ENCODE measurements at places on chromosomes 6 and 20.

- no peak for DNase-seq
These were observed 31.9 kb upstream of the CDH4 start for GRCh38 chr20:61220131-61220530.

GRCh38 chr6:1322156-1322555 is 10.3 kb downstream of the FOXQ1 start:
- DNase-seq, result no peak

GRCh38 chr20:58004146-58004545 is 224.3 kb downstream of the ANKRD60 start:
- no peak for DNase-seq

GRCh38 chr6:21263531-21264287 is 329.8 kb upstream of the SOX4 start:
- no peak for DNase-seq

- DNase-seq, result no peak
These were observed 69.3 kb downstream of the EYA2 start for GRCh38 chr20:46963758-46964617.

DNA sequence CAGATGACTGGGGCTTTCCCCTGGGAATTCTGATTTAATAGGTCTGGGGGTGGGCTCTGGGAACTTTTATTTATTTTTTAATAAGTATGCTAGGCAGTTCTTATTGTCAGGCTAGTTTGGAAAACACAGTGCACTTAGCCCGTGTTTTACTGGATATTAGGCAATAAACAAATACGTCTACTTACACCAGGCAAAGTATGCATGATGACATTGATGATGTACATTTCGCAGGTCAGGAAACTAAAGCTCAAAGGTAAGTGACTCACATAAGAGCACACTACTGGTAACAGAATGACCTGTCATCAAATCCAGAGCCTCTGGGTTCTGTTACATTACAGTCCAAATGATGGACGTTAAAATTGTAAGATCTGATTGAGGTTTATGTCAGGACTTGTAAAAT is 144.4 kb upstream of the EXOC2 start:
- DNase-seq, result no peak

DNA sequence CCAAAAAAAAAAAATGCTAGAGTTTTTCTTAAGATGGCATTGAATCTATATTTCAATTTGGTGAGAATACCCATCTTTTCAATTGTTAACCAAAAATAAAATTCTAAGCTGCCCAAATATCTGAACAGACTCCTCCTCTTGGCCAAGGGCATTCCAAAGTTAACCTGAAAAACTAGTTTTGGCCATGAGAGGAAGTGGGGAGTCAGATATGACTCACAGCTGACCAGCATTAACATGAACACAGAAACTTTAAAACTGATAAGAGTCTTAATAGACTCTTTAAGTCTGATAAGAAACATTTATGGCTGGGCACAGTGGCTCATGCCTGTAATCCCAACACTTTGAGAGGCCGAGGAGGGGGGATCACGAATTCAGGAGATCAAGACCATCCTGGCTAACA is 171.3 kb downstream of the FAXC start:
- DNase-seq, result no peak

DNA sequence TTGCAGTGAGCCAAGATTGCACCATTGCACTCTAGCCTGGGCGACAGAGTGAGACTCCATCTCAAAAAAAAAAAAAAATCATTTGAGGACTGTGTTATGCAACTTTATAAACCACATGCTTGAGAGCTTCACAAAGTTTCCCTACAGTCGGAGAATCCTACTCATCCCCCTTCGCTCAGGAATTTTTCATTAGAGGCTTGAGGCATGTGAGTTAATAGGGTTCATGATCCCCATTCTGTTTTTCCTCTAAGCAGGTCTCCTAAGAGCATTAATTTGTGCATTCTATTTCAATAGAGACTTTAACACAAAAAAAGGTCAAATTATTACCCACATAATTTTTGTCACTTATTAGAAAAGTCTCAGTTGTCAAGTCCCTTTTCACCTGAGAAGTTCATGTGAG is 103.7 kb upstream of the SOX4 start:
- no peak for DNase-seq

GRCh38 chr6:31965700-31966099 is 6.2 kb downstream of the DXO start:
- no peak for DNase-seq

DNA sequence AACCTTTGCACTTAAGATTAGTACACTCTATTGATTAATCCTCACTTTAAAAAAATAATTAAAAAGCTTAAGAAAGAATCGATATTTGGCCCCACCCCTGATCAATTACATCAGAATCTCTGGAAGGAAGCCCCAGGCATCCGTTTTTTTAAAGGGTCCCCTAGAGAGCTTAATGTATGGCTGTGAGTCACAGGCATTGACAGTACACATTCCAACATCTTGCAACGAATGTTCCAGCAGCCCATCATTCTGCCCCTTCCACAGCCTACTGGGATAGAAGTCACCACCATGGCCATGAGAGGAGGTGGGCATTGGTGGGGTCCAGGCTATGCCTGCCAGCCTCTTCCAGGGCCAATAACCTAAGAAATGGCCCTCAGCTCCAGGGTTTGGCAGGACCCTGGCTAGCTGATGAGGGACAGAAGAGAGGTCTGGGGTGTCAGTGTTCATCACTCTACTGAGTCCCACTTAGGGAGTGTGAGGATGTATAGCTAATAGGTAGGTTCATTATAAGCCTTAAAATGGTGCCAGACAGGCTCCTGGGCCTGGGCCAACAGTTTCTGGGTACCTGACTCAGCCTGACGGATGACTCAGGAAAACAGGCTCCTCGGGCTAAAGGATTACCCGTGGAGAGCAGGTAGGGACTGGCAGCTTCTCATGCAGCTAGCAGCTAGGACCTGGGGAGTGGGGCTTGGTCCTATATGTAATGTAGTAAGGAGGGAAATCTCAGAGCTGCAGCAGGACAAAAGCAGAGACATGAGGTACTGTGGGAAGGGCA is 40.4 kb downstream of the MDGA1 start:
- no peak for DNase-seq

DNA sequence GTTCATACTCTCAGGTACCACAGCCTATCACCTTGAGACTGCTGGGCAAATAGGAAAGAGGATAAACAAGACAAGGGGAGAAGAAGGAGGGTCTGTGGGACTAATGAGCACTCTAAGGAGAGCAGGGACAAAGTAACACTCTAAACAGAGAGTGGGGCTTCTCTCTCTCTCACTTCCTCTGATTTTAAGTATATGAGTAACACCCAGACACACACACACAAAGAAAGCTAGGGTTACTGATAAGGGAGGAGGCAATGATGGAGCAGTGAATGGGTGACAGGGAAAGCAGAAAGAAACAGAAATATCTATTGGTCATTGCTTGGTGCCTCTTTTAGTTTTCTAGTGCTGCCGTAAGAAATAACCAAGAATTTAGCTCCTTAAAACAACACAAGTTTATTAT is 96.2 kb upstream of the RNF217 start:
- no peak for DNase-seq

GRCh38 chr6:43969158-43969981 is 157.9 kb downstream of the MRPL14 start:
- DNase-seq, result no peak

GRCh38 chr20:53940907-53941545 is 129.4 kb downstream of the BCAS1 start:
- no peak for DNase-seq

DNA sequence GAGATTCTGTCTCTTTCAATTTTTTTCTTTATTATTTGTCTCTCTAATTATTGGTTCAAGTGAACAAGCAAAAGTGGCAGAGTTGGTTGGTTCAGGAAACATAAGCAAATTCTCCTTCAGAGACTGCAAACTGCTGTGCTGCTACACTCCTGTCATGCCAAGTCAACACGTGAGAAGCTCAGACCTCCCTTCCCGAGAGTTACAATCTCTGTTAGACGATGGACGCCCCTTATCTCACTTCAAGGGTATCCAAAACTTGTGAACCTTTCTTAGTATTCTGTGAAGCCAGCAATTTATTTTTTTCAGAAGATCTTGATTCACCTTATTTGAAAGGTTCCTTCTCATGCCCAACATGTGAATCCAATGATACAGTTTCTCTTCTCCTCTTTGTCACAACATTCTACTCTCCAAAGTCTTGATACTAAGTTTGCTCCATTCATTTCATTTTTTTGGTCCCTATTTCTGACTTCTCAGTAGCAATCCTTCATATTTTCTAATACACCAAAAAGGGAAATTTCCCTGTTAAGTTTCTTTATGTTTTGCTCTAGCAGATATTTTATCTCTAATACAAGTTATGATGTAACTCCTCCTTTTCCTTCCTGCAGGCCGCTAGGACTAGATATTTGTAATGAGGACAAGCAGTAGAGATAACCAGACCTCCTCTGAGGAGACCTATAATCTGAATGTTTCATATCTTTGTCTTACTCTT is 448.8 kb upstream of the CITED2 start:
- no peak for DNase-seq

DNA sequence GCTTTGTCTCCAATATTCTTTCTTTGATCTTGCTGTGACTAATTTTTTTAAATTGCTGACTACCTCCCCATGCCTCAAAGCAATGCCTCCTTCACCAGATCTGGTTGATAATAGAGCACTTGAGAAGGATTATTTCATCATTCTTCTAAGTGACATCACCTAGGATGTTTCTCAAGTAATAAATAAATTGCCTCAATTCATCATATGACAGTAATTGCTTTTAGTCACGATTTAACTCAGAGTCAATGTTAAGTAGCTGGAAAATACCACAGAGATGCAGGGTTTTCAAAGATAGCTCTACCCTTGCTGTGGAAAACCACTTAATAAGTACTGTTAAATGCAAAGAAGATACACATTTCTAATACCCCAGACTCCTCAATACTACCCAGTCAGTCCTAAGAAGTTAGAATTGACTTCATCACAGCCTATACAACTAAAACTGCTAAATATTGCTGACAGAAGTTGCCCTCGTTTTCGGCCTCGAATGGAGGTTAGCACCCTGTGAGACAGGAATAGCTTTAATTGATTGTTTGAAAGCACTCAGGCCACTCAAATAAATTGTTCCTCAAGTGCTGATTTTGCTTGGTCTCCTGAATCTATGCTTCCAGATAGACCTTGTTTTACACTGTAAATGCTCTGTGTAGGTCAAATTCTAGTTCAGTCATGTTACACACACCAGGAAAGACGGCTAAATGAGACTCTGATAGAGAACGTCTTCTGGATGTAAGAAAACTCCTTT is 640.6 kb upstream of the CHD6 start:
- no peak for DNase-seq

DNA sequence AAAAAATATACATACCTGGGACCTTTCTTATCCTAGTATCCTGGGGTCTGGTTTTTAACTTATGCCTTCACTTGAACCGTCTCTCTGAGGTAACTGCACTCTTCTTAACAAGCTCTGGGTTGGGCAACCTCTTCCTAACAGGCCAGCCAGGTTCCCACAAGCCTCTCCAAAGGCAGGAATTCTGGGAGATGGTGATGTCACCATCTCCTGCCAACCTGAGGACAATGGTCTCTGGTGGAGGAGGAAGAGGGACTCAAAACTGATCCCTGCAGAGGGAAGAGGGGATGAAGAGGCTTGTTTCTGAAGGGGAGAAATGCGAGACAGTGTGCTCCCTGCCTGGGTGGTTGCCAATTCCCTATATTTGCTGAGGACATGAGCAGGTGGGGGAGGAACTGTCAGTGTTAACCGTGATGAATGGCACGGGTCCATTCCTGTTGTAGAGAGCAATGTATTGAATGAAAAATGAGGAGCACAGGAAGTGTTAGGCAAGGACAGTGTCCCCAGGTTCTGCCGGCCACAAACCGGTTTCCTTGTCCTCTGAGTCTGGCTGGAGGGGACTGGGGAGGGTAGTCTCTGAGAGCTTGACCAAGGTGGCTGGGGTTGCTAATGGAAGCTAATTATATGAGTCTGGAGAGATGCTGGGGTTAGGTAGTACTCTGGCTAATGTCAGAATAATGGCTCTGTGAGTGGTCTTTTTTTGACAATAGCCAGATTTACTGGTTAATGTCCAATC is 95.5 kb downstream of the KCNB1 start:
- no peak for DNase-seq

GRCh38 chr6:159833556-159833955 is 33.5 kb downstream of the PNLDC1 start:
- DNase-seq, result no peak

GRCh38 chr6:138999949-139000725 is 12.1 kb upstream of the REPS1 start:
- DNase-seq, result no peak

- no peak for DNase-seq
These were observed 14.9 kb downstream of the IL17A start for GRCh38 chr6:52201046-52201445.

GRCh38 chr6:70673054-70673453 is 5.4 kb downstream of the SMAP1 start:
- no peak for DNase-seq

DNA sequence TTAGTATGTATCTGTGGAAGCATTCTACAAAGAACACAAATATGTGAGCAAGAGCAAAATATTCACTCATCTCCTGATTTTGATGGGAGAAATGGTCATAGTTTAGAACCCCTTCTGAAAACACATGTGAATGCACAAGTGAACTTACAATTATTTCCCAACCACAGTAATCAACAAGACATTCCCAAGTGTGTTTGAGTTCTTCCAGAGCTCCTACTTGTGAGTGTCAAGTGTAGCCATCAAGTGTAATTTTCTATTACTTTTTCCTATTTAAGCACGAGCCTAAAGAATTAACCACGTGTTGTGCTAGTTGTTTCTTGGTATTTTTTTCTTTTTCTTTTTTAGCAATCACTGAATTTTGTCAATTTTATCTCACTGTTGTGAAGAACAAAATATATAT is 402.3 kb downstream of the NKAIN2 start:
- no peak for DNase-seq

DNA sequence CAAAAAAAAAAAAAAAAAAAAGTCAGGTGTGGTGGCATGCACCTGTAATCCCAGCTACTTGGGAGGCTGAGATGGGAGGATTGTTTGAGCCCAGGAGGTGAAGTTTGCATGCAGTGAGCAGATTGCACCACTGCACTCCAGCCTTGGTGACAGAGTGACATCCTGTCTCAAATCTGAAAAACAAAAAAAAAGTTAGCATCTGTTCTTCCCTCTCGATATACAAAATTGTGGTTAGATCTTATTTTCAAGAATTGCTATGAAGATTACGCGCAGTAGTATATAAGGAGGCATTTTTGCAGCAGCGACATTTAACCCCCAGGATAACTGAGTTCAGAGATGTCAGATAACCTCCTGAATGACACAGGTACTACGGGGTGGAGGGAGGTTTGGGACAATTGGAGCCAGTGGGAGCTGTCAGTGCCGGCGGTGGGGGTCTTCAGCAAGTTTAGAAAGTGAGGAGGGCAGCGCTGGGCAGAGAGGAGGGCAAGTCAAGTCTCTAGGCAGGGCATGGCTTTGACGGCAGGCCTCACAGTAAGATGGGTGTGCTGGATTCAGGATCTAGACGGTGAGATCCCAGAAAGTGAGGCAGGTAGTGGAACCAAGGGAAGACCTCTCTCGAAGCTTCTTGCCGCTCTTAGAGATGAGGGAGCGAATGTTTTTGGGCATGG is 26.2 kb upstream of the MRPS18A start:
- DNase-seq, result no peak

All from stimulated activated CD8-positive, alpha-beta memory T cell treated with anti-CD3 and anti-CD28 coated beads, Interleukin-7, amount 100 ng/mL, for 24 hours (primary cell).